ENCODE measurements at places on chromosomes 1 and 21. TPM values are rescaled to one million over a fixed set of nuclear protein-coding genes. Genes with fewer than 3 reads are reported as not detected.

DNA sequence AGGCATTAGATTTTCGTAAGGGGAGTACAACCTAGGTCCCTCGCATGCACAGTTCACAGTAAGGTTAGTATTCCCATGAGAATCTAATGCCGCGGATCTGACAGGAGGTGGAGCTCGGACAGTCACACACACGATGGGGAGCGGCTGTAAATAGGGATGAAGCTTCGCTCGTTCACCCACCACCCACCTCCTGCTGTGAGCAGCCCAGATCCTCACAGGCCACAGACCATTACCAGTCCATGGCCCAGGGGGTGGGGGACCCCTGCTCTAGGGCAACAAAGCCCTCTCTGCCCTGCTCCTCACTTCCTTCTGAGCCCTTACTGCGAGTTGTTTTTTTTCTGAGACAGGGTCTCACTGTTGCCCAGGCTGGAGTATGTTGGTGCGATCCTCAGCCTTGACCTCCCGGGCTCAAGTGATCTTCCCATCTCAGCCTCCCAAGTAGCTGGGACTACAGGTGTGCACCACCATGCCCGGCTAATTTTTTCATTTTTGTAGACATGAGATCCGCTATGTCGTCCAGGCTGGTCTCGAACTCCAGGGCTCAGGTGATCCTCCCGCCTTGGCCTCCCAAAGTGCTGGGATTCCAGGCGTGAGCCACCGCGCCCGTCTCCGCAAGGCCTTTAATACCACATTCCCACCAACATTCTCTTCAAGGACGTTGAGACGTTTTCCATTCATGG, 21.3 kb downstream of the TRPM2 start:
- H3K36me3 ChIP-seq: peaks cover 12% of the 10 kb centered on the region
- no peak for DNase-seq
- peak overlapping the region; percentile 82 for H3K4me3 ChIP-seq
- H3K4me1 ChIP-seq: peaks cover 40% of the 10 kb centered on the region
- peak overlapping the region; percentile 40 for H3K27ac ChIP-seq
- no peaks in the 10 kb centered on the region for H3K27me3 ChIP-seq

GRCh38 chr1:6427441-6428390, 3.1 kb downstream of the ESPN start:
- H3K27ac ChIP-seq: no peak overlapping the region
- DNase-seq: no peak
- H3K4me3 ChIP-seq: no peak overlapping the region
- no peaks in the 10 kb centered on the region for H3K4me1 ChIP-seq
- H3K27me3 ChIP-seq: peaks cover 15% of the 10 kb centered on the region

DNA sequence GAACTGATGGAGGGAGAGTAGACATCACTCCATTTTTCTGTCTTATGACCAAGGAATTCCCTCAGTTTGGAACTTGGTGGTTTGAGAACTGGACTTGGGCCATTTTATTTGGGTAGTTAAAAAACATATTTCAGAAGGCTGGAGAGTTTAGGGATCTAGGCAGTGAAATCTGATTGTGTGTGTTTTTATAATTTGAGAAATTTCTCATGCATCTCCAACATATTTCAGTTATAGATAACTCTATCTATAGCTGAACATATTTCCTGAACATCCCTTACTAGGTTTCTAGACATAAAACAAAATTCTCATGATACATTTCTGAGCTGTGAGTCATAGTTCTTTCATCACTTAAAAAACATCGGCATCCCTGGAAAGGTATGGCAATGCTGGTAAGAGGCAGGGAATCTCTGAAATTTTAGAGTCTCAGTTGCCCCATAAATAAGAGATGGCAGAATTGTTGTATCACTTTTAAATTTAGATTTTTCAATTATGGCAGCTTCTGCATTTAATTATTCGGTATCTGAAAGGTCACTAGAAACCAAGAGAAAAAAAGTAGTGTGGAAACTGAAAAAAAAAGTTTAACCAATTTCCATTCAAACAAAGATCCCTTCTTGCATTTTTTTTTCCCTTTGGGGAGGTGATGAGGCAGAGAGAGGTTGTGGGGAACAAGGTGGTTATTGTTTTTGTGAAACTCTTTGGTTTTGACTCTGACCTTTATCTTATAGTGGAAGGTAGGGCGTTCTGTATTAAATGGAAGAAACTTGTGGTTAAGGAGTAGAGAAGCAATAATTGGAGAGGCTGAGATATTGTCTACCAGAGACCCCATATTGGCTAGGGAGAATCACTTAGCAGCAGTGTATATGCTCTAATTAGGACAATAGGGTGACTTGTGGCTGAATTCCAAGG, 102.9 kb downstream of the FASLG start:
- H3K4me1 ChIP-seq: peaks cover 5% of the 10 kb centered on the region
- no peak overlapping the region for H3K4me3 ChIP-seq
- no peaks in the 10 kb centered on the region for H3K36me3 ChIP-seq

GRCh38 chr1:223487887-223488259, 94.7 kb downstream of the CCDC185 start:
- H3K27ac ChIP-seq: no peak overlapping the region
- peaks cover 15% of the 10 kb centered on the region for H3K27me3 ChIP-seq
- peaks cover 1% of the 10 kb centered on the region for H3K4me1 ChIP-seq
- H3K4me3 ChIP-seq: no peak overlapping the region
- DNase-seq: no peak

GRCh38 chr1:220642285-220642684, 47.9 kb upstream of the C1orf115 start:
- DNase-seq: no peak
- H3K4me3 ChIP-seq: no peak overlapping the region
- H3K27me3 ChIP-seq: peaks cover 34% of the 10 kb centered on the region

DNA sequence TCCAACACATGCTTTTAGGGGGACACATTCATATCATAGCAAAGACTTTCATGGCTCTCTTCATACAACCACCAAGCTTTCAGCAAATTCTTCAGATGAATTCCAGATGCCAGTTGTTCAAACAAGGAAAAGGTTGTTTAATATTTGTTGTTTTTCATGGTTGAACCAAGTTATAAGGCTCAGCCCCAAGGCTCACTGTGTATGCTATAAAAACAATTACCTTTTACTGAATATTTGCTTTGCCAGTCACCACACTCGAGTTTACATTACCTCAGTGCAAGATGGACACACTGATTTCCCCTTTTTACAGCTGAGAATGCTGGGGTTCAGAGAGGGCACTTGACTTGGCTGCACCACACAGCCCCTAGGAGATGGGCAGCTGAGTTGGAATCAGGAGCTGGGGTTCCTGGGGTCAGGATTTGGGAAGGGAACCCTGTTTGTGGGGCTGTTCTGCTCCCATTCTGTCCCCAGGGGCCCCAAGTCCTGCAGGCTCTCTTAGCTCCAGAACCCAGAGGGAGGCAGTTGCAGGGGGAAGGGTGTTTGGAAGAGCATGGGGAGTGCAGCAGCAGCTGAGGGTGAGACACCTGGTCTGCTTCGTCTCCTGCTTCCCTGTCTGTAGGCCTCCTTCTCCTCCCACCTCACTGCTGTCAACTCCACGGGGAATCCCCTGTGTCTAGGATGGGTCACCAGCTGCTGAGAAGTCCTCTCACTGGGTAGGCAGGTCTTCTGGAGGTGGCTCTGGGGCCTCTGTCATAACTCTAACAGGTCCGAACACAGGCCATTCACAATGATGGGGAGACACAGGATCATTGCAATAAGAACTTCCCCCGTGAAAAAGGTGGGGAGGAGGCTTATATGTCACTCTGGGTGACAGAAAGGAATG, 12.8 kb upstream of the TMPRSS2 start:
- H3K36me3 ChIP-seq: no peaks in the 10 kb centered on the region
- peaks cover 9% of the 10 kb centered on the region for H3K27me3 ChIP-seq
- H3K4me1 ChIP-seq: no peaks in the 10 kb centered on the region
- H3K27ac ChIP-seq: no peak overlapping the region
- H3K4me3 ChIP-seq: no peak overlapping the region

DNA sequence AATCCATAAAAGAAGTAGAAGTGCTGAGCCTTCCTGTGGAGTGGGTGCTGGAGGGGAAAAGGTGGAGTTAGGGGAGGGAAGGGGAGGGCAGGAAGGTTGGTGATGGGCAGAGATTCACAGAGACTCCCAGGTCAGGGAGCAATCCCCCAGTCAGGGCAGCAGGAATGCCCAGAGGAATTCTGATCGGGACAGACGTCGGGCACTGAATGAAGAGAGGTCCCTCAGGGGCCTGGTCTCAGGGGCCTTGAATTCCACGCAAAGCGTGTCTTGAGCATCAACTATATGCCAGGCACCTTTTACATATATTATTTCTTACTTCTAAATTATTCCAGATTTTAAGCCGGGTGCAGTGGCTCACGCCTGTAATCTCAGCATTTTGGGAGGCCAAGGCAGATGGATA, 7.2 kb upstream of the PADI1 start:
- peaks cover 2% of the 10 kb centered on the region for H3K27me3 ChIP-seq
- H3K4me1 ChIP-seq: peaks cover 3% of the 10 kb centered on the region
- H3K36me3 ChIP-seq: no peaks in the 10 kb centered on the region
- no peak overlapping the region for H3K4me3 ChIP-seq
- no peak overlapping the region for H3K27ac ChIP-seq
- DNase-seq: no peak

GRCh38 chr21:44881198-44881872, 7.8 kb upstream of the PTTG1IP start:
- DNase-seq: no peak
- H3K36me3 ChIP-seq: no peaks in the 10 kb centered on the region
- H3K4me3 ChIP-seq: no peak overlapping the region
- peaks cover 21% of the 10 kb centered on the region for H3K4me1 ChIP-seq

- H3K4me3 ChIP-seq: no peak overlapping the region
- no peak for DNase-seq
- peaks cover 14% of the 10 kb centered on the region for H3K27me3 ChIP-seq
These were observed 110.5 kb upstream of the CDC42BPA start for GRCh38 chr1:227428803-227429202.

DNA sequence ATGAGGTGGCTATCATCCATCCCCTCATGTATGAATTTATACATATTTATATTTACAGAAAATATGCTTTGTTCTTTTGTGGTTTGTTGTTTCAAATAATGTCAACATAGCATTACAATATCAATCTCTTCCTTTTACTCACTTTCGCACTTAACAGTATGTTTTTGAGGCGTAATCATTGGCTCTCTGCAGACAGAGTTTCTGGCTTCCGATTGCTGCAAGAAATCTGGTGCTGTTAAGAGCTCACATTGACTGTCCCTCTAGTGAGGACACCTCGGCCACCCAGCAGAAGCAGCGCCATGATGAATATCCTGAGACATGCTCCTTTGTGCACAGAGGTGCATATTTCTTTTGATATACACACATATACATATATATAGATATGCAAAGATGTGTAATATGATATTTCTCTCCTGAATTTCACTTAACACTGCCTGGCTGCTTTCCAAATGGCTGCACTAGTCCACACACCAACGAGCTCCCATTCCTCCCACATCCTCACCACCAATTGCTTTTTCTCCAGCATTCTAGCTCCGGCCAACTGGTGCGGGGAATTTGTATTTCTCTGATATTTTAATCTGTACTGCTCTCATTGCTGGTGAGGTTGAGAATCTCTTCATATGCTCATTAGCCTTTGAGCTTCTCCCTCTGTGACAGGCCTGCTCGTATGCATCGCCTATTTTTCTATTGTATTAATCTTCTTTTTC, 248.4 kb downstream of the SIPA1L2 start:
- H3K4me1 ChIP-seq: no peaks in the 10 kb centered on the region
- no peak for DNase-seq
- no peak overlapping the region for H3K27ac ChIP-seq
- no peaks in the 10 kb centered on the region for H3K36me3 ChIP-seq

GRCh38 chr1:65491472-65491871, 71.0 kb downstream of the LEPR start:
- H3K27ac ChIP-seq: no peak overlapping the region
- H3K4me3 ChIP-seq: no peak overlapping the region
- H3K27me3 ChIP-seq: no peaks in the 10 kb centered on the region
- H3K4me1 ChIP-seq: no peaks in the 10 kb centered on the region
- H3K36me3 ChIP-seq: no peaks in the 10 kb centered on the region
- no peak for DNase-seq

- H3K36me3 ChIP-seq: peaks cover 9% of the 10 kb centered on the region
- H3K4me1 ChIP-seq: peaks cover 12% of the 10 kb centered on the region
- peak overlapping the region; percentile 1 for H3K27ac ChIP-seq
- H3K4me3 ChIP-seq: no peak overlapping the region
These were observed 11.2 kb downstream of the LRRC42 start for GRCh38 chr1:53957194-53957818.

GRCh38 chr1:66271904-66272254, 262.1 kb upstream of the SGIP1 start:
- peaks cover 55% of the 10 kb centered on the region for H3K4me1 ChIP-seq
- peak overlapping the region; percentile 96 for H3K27ac ChIP-seq
- H3K4me3 ChIP-seq: no peak overlapping the region
- DNase-seq: no peak
- H3K27me3 ChIP-seq: no peaks in the 10 kb centered on the region
- H3K36me3 ChIP-seq: no peaks in the 10 kb centered on the region

DNA sequence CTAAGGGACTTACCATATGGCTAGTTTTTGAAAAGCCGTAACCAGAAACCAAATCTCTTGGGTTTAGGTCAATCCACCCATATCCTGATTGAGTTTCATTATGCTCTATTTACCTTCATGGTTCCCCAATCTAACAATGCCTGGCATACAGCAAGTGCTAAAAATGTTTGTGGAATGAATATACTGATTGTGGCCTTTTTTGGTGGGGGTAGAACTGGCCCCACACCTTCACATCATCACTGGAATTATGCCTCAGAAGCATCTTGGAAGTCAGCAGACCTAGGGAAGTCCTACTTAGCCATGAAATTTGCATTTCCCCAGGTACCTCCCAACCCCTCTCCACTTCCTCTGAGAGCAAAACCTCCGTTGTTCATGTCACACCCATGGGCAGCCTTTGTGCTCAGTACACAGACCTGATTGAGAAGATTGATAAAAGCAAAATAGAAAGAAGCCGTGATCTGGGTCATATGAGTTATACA, 17.8 kb upstream of the SLAMF1 start:
- no peaks in the 10 kb centered on the region for H3K27me3 ChIP-seq
- peaks cover 73% of the 10 kb centered on the region for H3K36me3 ChIP-seq
- peaks cover 65% of the 10 kb centered on the region for H3K4me1 ChIP-seq
- H3K4me3 ChIP-seq: peak overlapping the region; percentile 84
- peak overlapping the region; percentile 89 for H3K27ac ChIP-seq

GRCh38 chr1:41590331-41590730, 105.8 kb upstream of the EDN2 start:
- no peak overlapping the region for H3K27ac ChIP-seq
- no peak for DNase-seq
- H3K27me3 ChIP-seq: no peaks in the 10 kb centered on the region
- H3K36me3 ChIP-seq: no peaks in the 10 kb centered on the region
- H3K4me1 ChIP-seq: no peaks in the 10 kb centered on the region

- H3K36me3 ChIP-seq: no peaks in the 10 kb centered on the region
- H3K27me3 ChIP-seq: peaks cover 10% of the 10 kb centered on the region
- H3K27ac ChIP-seq: no peak overlapping the region
- no peak overlapping the region for H3K4me3 ChIP-seq
- DNase-seq: no peak
These were observed 95.0 kb downstream of the GLIS1 start for GRCh38 chr1:53643881-53644390.

The LCE1A gene
- not detected for total RNA-seq

The APCS gene
- total RNA-seq: not detected

The PRDM16 gene
- not detected for total RNA-seq

The FAM72C gene
- total RNA-seq: 6.0 TPM

The HSD11B1 gene
- total RNA-seq: not detected
